ENCODE measurements at places on chromosomes 13 and 19.

- DNase-seq: no peak
These were observed 12.0 kb downstream of the CCNE1 start for GRCh38 chr19:29823581-29824330.

DNA sequence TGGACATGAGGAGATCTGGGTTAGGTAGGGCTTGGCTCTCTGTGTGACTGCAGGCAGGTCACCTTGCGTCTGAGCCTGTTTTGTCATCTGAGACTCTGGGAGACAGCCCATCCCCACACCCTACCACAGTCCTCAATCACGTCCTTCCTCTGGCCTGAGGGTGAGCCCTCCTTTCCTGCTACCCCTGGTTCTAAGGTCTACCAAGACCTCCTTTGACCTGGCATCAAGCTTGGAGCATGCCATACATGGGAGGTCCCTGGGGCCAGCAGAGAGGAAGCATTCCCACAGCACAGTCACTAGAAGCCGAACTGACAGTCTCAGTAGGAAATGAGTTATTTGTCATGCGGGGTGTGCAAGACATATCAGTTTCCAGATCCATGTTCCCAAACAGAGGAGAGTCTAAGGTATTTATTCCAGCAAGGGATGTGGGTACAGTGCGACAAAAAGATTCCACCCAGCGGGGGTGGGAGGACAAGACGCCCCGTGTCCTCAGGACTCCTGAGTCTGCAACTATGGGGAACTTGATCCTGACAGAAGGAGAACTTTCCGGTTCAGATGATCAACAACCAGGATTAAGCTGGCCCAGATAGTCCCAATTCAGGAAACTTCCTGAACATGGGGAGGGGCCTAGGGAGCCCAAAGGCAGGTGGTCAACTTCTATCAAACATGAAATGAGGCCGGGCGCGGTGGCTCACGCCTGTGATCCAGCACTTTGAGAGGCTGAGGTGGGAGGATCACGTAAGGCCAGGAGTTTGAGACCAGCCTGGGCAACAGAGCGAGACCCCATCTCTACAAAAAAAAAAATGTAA lies 9.5 kb downstream of the ARRDC2 start:
- DNase-seq: no peak

DNA sequence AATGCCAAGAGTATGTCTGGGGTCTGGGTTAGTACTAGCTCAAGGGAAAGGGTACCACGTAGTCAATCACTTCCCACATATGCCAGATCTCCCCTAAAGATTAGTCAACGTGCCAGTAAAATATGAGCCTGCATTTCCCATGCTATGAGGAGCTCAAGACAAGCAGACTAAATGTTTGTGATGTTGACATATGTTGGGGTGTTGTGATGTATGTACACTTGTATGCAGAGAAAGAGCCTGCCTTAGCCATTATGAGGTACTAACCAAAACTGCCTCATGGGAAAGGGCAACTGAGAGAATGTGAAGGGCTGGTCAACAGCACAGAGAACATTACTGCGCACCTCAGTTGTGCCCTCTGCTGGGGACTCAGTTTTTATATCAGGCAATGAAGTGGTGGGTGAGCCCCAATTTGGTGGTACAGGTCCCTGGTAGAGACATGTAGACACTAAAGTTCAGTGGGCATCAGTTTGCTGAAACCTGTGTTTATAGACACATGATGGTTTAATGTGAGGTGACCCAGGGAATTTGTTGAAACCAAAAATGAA lies 287.0 kb downstream of the DCT start:
- DNase-seq: peak; percentile 3

DNA sequence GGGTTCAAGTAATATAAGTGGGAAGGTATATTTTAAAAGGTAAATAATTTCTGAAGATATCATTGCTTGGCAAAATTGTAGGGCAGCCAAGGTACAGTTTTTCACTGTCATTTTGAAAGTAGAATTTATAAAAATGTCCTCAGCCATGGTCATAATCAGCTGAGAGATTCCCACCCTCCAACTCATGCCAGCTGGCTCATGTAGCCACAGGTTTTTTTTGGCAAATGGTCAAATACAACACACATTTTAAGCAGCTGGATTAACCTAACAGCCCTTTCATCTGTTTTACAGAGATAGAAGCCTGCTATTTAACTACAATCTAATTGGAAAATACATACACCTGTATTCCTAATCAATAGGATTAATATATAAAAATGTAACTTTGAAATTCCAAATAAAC lies 619.2 kb upstream of the SGCG start:
- DNase-seq: no peak

DNA sequence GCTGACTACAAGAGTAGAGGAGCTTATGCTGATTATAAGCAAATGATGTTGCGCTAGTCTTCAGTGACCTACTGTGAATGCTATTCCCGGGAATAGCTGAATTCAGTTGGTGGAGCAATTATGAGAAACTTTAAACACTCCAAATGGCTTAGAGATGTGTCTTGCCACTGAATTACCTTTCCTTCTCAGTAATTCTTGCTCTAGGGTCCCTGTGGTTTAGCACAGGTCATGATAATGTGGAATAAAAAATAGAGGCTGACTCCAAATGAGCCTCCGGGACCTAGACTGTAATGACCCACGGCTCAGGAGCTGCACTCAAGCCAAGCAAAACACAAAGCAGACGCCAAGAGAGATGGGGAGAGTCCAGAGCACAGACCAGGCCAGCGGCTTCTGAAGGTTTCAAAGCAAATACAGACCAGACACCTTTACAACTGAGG lies 124.7 kb downstream of the RGCC start:
- no peak for DNase-seq

DNA sequence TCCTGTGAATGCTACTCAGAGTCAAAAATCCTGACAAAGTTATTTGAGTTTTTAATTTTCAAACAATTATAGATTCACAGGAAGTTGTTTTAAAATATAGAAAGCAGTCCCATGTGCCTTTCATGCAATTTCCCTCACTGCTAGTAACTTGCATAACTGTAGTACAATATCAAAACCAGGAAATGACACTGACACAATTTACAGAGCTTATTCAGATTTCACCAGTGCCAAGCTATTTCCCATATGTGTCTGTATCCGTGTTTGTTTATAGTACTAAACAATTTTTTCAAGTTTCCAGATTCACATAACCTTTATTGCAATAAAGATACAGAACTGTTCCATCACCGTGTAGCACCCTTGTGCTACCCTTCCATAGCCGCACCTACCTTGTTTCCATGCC lies 934.6 kb downstream of the PCDH17 start:
- DNase-seq: no peak

- DNase-seq: peak; percentile 35
These were observed 585 bp downstream of the MAP1S start for GRCh38 chr19:17719730-17720400.

DNA sequence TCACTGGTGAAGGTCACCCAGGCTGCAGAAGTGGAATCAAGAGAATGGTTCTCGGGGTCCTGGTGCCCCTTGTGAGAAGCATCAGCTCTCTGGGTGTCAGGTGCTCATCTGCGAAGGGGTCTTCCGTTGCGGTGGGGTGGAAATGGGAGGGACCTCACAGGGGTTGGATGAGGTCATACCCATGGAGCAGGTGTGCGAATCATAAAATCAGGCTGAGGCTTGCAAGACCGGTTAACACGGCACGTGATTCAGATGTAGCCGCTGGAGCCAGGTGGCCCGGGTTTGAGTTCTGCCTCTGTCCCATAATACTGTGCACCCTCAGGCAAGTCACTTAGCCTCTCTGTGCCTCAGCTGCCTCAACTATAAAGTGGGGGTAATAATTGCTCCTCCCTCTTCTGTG lies 3.9 kb upstream of the KLK15 start:
- DNase-seq: no peak

DNA sequence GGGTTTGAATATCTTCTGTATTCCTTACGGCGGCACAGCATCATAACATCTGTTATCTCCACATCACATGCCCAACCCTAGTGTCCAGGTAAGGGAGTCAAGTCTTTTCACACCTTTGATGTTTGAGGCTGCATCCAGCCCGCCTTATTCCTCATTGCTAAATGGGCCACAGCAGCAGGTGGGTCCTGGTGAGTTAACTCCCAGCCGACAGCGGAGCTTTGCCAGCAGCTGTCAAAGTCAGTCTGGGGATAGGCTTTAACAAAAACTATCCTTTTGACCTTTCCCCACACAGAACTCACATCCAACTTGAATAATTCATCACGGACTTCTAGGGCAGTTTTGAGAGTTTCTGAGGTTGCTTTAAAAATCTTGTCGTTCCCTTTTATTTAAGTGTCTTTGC lies 235.1 kb downstream of the DLEU7 start:
- no peak for DNase-seq

- DNase-seq: no peak
These were observed 14.0 kb upstream of the ZNF468 start for GRCh38 chr19:52871466-52871865.

DNA sequence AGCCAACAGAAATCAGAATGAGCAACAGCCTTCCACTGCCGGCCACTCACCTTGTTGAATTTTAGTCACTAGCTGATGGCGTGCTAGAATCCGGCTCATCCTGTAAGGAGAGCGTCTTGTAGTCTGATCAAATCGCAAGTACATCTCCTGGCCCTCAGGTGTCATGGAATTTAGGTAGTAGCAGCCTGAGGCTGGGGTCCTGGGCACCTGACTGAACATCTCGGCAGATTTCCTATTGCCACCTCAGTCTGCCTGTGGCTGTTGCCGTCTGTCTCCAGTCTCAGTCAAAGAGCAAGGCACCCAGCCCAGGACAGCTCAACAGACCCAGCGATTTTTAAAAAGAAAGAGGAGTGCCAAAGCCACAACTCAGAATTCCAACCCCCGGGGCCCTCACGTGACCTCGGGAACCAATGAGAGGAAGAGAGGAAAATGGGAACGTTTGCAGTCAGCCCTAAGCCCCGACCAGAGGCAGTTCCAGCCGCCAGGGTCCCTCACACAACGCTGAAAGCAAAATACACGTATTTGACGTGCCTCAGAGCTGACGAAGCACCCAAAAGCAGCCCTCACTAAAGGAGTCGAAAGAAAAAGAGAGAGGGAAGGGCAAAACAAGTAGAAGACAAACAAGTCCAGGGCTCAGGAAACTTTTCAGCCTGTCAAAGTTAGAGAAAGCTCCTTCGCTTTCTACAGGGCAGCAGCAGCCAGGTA lies at the start of gene STARD13:
STARD13 (minus strand) TSS at position 336 of the 705 bp plus-strand sequence; CDS start at position 219, 117 bp downstream.
- peak; percentile 10 for DNase-seq

GRCh38 chr13:26050568-26051230 lies 1.1 kb downstream of the SHISA2 start:
- peak; percentile 33 for DNase-seq

GRCh38 chr19:10517760-10518443 lies 655 bp upstream of the S1PR5 start:
- DNase-seq: no peak

DNA sequence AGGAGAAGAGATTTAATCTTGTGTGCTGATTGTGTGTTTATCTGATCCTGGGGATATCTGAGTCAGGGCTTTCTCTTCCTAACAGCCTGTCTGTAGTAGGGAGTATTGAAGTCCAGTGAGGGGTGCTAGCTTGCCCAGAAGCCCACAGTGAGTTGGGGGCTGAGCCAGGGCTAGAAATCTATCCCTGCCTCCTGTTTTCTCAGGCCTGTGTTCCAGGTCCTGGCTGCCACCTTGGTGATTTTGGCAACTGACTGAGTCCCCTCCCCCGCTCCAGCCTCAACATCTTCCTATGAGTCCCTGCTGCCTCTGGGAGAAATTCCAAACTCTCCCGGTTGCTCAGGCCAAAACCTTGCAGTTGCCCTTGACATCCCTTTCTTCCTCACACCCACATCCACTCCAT lies 7.7 kb upstream of the NOVA2 start:
- no peak for DNase-seq

- no peak for DNase-seq
These were observed 855.9 kb upstream of the KLHL1 start for GRCh38 chr13:70964124-70964523.

- DNase-seq: no peak
These were observed 7.9 kb upstream of the CYSLTR2 start for GRCh38 chr13:48645845-48646244.

DNA sequence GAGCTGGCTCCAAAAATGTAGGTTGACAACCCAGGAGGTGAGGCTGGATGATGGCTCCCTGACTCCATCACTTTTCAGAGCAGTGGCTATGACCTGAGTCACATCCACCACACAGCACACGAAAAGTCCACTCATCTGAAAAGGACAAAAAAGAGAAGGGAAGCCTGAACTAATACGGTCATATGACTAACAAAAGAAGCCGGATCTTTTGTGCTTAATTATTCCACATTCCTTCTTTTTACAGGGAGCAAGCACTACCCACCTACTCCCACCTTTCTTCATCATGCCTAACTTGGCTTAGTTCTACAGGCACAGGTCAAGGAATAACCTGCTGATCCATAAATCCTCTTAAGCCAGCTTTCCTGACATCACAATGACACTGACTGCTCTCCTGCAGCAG lies 601.3 kb upstream of the MIR17HG start:
- DNase-seq: no peak

DNA sequence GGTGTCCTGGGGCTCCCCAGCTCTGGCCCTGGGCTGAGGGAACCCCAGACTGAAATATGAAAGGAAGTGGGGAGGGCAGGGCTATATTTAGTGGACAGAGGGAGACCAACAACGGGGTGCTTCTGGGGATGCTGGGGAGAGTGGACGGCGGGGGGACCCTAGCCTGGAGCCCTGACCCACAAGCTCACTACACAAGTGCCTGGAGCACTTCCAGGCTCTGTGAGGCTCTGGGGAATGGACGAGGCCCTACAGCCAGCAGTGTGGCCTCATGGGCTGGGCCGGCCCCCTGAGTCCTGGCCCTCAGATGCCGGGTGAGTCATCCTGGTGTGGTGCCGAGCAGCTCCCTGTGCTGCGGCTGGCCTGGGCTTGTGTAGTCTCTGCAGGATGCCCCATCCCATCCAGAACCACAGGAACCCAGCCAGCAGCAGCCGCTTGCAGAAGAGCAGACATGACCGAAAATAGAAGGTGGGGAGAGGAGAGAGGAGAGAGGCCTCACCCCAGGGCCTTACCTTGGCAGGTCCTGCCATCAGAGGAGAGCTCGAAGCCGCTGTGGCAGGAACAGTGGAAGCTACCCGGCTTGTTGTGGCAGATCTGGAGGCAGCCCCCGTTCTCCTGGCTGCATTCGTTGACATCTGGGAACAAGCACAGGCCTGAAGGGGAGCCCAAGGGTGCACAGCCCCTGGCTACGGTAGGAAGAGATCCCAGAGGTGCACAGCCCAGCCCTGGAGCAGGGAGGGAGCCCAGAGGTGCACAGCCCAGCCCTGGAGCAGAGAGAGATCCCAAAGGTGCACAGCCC lies 26.1 kb downstream of the GAS6 start:
- no peak for DNase-seq

- DNase-seq: no peak
These were observed 155.0 kb downstream of the RAP2A start for GRCh38 chr13:97588993-97589392.
